ENCODE measurements at places on chromosomes 11 and 22.

DNA sequence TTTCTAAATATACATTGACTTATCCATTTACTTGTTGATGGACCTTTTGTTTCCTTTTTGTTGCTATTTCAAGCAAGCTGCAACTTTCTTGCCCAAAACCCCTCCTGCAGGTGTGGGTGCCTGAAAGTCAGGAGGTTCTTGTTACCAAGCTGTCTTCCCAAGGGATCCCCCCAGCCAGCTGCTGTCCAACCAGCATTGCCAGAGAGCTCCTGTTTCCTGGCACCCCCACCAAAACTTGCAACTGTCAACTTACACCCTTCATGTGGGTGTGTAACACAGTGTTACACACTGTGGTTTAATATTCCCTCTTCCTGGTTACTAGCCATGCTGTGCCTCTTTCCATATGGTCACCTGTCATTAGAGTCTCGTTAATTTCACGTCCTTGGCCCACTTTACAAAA, 1.6 kb upstream of the KRTAP5-1 start:
- DNase-seq = no peak

- no peak for DNase-seq
Observed at GRCh38 chr11:57269571-57270021, 32.5 kb upstream of the APLNR start.

DNA sequence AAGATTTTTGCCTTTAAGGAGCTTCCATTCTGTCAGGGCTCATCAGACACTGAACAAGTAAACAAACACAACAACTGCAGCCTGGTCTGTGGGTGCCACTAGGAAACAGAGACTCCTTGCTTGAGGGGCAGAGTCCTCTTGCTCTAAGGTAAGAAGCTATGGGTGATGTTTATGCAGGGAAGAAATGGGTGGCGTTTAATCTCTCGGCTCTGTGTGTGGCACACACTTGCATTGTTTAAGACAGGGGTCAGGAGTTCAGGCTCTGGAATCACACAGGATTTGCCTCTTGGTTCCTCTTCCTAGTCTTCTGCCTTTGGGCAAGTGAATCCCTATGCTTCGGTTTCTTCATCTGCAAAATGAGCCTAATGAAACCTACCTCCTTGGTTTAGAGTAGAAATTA, 90.3 kb downstream of the PRR5L start:
- DNase-seq = no peak

DNA sequence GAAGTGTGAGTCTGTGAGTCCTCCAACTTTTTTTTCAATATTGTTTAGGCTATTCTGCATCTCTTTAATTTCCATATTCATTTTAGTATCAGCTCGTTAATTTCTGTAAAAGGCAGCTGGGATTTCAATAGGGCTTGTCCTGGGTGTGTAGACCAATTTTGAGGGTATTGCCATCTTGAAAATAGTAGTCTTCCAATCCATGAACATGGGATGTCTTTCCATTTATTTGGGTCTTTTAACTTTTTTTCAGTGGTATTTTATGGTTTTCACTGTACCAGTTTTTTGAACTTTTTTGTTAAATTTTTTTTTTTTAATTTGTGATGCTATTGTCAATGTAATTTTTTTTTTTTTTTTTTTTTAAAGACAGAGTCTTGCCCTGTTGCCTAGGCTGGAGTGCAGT, 79.5 kb downstream of the ARHGAP8 start:
- no peak for DNase-seq

GRCh38 chr11:109432105-109432504, 10.1 kb downstream of the C11orf87 start:
- DNase-seq = no peak

- no peak for DNase-seq
Observed at GRCh38 chr11:19777039-19777376, 64.4 kb downstream of the NAV2 start.

DNA sequence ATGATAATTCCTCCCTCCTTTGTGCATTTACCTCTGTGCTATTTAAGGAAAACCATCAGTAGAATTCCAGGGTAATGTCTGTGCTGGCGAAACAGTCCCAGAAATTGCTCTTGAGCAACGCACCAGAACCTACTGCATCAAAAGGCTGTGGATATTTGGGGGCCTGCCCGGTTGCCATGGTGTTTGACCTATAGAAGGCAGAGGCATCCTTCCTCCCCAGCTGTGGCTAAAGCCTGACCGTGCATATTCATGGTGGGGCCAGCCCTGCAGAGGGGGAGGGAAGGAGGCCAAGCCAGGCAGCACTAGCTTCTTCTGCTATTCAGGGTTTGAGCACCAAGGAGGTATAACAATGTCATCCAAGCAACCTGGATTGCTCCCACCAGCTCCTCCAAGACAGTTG, 215.0 kb upstream of the E2F8 start:
- DNase-seq = no peak

GRCh38 chr11:729492-730074, 17.7 kb upstream of the TALDO1 start:
- DNase-seq = no peak

- no peak for DNase-seq
Observed at GRCh38 chr11:82842019-82842418, 58.2 kb downstream of the PRCP start.

DNA sequence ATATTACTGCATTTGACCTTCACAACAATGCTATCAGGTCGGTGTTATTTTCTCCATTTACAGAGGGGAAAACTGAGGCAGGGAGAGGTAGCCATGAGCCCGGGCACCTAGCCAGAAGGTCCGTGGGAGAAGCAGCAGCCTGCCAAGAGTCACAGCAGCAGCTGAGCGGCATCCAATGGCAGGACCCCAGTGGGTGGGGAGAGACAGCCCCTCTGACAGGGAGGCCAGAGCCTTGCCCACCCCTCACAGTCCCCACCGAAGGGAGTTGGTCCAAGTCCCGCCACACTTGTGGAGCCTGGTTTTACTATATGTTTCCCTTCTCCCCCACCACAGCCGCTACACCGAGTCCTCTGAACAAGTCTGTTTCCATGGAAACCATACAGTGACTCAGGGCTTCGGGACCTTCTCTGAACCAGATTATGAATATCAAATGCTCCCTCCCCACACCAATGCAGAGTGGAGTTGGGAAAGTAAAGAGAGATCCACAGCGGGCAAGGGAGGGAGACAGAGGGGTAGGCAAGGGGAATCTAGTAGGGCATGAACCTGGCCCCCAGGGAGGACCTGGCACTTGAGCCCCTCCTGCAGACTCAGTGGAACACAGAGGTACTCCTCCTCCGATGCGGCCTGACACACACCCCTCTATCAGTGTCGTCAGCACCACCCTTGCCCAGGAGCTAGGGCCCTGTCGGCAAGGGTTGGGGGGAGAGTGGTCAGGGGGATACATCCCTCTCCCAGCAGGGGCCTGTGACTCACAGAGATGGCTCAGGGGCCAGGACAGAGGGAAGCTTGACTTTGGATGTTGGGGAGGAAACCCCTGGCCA, 2.5 kb downstream of the CHST1 start:
- no peak for DNase-seq
